ENCODE measurements at places on chromosomes 4 and X. TPM values are rescaled to one million over a fixed set of nuclear protein-coding genes. Genes with fewer than 3 reads are reported as not detected.
A peak's percentile ranks its signal among the peaks of the same experiment; 100 is the strongest.

The RGN gene
- not detected for total RNA-seq

The CD38 gene
- 29.9 TPM for total RNA-seq

DNA sequence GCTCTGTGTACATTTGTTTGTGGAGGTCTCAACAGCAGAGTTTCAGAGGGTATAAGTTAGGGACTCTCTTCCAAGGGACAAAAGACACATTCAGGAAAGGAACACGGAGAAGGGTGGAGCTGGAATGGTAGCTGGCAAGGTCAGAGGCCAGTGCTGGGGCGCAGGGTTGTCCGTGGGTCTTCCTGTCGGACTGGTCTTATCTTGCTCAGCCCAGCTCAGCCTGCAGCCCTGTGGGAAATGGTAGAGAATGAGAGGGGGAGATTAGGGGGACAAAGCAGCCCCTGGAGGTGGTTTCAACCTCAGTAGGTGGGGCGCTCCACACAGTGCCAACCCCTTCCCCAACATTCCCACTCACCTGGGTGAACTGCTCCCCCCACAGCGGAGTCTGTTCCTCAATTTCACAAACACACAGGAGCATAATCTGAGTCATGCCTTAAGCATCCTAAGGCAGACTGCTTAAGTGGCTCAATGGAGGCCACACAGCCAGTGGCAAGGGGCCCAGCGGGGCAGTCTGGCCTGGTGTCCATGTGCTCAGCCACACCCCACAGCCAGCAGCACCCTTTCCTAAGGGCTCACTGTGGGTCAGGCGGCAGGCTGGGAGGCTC lies 6.9 kb upstream of the HDAC6 start:
- DNase-seq: no peak

- no peak for DNase-seq
These were observed 50.4 kb downstream of the SORBS2 start for GRCh38 chr4:185761352-185762235.

DNA sequence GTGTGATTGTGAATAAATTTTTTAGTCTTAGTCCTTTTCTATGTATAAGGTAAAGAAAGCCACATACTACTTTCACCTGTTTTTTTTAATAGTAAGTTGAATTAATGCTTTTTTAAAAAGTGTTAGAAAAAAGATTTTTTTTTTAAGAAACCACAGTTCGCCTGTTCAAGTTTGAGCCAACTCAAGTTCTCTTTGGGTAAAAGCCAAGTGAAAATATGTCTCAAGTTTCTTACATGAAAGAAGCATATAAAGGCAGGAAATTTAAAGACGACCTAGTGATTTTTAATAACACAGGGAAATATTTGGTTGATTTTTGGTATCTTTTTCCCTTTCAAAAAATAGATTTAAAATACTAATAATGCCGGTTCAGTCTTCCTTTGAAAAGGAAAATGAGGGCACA lies 369.9 kb upstream of the NR3C2 start:
- no peak for DNase-seq

- DNase-seq: no peak
These were observed 72.6 kb upstream of the TRIM2 start for GRCh38 chr4:153131596-153131995.

- peak; percentile 17 for DNase-seq
These were observed 323.6 kb downstream of the BCOR start for GRCh38 chrX:39773923-39774773.

- DNase-seq: no peak
These were observed 142.9 kb upstream of the MBNL3 start for GRCh38 chrX:132631579-132632232.

GRCh38 chr4:159273141-159273438 lies 170.2 kb downstream of the RAPGEF2 start:
- DNase-seq: no peak

DNA sequence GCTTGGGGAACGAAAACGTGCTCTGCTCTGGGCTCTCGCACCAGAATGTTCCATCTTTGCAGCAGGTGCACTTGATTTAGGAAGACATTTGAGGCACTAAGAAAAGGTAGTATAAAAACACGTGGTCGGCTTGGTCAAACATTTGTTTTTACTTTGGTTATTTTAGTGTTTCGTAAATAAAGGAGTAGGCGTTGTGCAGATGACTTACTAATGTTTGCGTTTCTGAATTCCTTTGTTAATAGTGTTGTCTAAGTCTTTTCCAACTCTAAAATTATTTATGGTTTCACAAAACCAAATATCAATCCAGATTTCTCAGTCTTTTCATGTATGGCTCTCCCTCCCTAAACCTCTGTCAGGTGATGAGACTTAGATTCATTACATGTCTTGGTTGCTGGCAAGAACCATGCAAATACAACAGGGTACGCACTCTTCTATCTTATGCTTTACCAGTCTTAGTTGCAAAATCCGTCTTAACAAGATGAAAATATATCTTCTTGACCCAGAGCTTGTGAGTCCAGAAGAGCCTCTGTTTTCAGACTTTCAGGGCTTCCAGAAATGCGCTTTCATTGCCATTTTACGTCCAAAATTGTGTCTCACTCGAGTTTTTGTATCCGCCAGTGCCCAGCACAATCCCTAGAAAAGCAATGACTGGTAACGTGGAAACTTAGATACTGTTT lies 686 bp downstream of the MTHFD2L start:
- DNase-seq: no peak

DNA sequence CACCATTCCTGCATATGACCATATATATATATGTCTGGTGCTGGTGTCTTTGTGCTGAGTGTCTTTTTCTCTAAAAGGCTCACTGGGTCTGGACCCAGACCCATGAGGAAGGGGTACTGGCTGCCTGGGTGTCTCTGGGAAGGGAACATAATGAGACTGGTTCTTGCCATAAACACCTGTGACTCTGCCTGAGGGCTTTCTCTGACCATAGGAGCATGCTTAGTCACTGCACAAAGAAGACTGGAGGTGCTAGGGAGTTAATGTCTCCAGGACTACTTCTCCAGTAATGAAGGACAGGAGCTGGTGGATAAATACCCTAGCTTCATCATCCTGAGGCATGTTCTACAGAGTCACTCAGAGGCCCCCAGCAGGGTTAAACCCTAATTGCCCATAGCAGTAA lies 47.1 kb upstream of the CASK start:
- no peak for DNase-seq

- peak; percentile 81 for DNase-seq
These were observed 66.7 kb downstream of the COQ2 start for GRCh38 chr4:83217721-83218522.

- DNase-seq: no peak
These were observed 976.5 kb downstream of the RPA4 start for GRCh38 chrX:97860226-97860625.

DNA sequence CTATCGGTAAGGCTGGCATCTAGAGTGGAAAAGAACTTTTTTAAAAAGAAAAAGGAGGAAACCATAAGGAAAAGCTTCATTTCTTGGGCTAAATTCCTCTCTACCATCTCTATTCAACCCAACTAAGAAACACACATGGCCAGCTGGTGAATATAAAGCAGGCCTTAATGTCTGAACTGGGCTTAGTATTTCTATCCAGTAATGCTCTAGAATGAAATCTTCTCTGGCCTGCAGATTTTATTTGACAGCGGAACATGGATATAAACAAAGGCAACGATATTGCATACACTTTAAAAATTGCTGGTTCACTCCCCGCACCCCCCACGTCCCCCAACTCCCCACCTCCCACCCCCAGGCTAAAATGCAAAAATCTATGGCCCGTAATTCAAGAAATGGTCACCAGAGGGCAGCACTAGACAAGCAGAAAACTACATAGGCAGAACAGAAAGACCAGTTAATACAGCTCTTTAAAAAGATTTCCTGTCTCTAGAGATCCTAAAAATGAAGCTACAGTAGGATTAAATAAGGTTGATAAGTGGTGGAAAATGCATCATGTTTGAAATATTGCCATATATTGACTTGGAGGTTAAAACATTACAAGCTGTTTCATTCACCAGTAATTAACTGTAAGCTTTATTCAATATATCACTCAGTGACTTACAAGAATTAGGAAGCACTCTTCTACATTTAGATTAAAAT lies 155.2 kb upstream of the GALNT7 start:
- peak; percentile 61 for DNase-seq

DNA sequence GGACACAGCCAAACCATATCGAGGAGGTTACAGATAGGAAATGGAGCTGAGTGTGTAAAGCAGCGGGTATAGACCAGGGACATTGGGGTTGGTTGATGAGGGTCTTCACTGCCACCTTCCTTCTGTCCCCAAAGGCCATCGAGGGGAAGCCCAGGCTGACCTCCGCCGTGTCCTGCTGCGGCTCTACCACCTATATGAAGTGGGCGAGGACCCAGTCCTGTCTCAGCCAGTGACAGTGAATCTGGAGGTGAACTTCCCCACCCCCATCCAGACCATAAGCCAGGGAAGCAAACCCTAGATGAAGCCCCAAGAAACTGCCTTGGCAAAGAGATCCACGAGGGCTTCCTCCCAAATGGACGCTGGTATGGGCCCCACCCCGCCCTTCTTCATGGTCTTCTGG lies 23.2 kb upstream of the MRFAP1 start:
- no peak for DNase-seq

GRCh38 chr4:20288846-20289512 lies 37.3 kb downstream of the SLIT2 start:
- no peak for DNase-seq

GRCh38 chr4:7705062-7705461 lies 234.6 kb downstream of the AFAP1 start:
- DNase-seq: no peak

DNA sequence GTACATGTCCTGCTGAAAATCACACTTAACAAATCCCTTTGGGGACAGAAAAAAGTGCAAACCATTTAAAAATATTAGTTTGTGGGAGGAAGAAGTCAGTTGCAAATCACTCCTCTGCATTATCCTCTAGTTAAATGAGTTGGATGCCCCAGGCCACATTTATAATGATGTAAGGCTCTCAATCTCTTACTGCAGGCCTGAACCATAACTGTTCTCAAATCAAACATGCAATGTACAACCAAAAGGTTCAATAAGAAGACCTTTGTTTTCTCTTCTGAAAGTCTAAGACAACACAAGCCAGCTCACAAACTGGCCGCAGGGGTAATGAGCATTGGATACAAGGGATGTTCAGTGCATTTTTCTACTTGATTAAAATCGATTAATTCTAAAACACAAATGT lies 39.7 kb downstream of the IGFBP7 start:
- no peak for DNase-seq

DNA sequence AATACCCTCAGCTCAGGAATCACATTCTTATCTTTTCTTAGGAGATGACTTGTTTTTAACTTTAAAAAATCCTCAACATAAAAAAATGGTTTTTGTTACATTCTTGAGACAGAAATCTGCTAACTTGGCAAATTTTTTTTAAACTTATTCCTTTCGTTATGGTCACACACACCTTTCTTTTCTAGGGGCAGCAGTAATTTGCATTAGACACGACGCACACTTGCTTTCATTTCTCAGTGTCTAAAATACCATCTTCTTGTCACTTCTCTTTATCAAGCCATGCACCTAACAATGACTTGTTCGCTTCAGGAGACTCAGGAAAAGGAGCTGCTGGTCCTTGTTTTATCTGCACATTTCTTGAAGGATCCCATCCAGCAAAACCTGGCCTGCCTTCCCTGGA lies 112.6 kb upstream of the TBL1X start:
- no peak for DNase-seq

GRCh38 chr4:3291969-3292570 lies 751 bp upstream of the RGS12 start:
- no peak for DNase-seq

DNA sequence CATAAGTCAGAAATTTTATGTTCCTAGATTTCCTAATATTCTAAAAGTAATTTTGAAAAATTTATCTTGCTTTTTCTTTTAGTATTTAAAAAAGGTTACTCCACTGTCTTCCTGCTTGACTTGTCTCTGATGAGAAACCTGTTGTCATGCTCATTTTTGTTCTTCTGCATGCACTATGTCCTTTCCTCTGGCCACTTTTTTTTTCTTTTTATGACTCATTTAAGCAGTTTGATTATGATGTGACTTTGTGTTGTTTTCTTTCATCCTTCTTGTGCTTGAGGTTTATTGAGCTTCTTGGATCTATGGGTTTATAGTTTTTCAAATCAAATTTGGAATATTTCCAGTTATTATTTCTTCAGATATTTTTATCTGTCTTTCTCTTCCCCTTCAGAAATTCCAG lies 12.0 kb upstream of the UFSP2 start:
- DNase-seq: no peak

- no peak for DNase-seq
These were observed 18.4 kb downstream of the CCKAR start for GRCh38 chr4:26471890-26472289.
